CD4-positive, alpha-beta T cell treated with Interleukin-15 for 1 hour (primary cell): ENCODE measurements at places on chromosomes 2 and 18.

GRCh38 chr2:230453006-230453405 lies 37.0 kb downstream of the SP100 start:
- DNase-seq = no peak

DNA sequence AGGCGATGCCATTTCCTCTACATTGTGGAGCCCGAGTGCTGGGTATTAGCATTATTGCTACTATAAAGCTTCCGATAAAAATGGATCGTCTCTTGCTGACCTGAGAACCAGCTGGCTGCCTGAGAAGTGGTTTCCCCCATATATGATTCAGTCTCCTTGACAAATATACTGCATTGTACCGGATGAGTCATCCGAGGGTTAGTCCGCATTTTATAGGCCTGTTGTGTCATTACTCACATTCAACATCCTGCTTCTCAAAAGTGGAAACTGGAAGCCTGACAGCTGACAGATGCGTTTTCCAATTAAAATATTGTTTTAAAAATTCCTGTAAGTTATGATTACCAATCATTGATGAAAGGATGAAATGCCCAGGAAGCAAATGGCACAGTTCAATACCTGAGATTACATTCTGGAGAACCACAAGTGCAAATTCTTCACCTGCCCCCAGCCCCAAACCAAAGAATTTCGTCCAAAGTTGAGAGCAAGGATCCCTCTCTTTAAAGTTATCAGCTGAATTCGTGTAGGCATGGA lies 65.7 kb downstream of the SPRED2 start:
- peak; percentile 43 for DNase-seq

DNA sequence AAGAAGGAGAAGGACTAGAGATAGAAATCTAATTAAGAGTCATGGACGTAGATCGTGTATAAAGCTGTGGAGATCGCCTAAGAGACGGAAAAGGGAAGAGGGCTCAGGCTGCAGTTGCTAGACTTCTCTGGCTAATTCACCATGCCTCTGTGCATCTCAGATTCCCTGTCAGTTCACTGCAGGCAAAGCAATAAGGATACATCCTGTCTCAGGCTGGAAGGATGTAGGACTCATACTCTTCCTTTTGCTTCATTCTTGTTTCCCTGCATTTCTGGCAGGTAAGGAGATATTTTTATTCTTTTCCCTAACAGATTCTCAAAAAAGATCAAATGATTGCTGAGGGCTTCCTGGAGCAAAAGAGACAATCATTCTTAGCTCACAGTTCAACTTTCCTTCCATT lies 112.5 kb downstream of the AP1S3 start:
- DNase-seq = no peak

GRCh38 chr2:190913725-190914124 lies 33.1 kb downstream of the GLS start:
- DNase-seq = no peak

DNA sequence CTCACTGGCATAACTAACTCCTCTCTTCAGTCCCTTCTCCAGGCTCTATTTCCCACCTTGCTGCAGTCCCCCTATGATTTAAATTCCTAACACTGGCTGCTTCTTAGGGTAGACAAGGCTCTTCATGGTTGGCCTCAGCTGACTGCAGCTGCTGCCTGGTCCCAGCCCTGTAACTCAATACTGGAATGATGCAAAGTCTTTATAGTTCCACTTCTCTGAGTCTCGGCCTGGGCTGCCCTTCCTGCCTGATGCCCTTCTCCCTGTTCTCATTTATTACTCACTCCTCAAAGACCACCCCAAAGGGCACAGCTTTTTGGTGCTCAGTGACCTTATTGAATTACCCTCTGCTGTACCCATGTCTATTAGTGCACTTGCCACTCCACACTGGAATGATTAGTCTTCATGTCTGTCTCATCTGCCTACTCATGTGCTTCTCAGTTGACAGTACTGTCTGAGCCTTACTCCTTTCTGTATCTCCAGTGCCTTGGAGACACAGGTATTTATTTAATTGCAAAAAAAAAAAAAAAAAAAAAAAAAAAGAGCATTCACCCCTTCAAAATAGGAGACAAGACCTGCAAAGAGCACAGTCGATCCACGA lies 199.4 kb upstream of the REV1 start:
- DNase-seq = no peak

DNA sequence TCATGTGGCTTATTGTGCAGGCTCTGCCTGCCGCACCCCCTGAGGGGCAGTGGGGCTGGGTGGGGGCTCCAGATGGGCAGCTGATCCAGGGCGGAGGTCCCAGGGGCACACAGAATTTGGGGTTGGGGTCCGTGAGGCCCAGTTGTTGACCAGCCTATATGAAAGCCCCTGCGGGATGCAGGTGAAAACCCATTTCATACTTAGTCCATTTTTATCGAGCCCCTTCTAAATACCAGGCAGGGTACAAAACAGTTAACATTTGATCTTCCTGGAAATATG lies 30.6 kb downstream of the MYO7B start:
- no peak for DNase-seq

DNA sequence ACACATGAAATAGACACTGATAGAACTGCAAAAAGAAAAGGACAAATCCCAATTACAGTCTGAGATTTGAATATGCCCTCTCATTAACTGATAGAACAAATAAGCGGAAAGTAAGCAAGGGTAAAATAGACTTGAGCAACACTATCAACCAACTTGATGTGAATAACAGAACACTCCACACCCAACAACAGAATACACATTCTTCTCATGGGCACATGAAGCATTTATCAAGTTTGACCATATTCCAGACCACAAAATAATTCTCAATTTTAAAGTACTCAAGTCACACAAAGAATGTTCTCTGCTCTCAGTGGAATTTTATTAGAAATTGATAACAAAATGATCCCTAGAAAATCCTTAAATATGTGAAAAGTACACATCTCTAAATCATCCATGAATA lies 19.0 kb downstream of the ETAA1 start:
- no peak for DNase-seq

DNA sequence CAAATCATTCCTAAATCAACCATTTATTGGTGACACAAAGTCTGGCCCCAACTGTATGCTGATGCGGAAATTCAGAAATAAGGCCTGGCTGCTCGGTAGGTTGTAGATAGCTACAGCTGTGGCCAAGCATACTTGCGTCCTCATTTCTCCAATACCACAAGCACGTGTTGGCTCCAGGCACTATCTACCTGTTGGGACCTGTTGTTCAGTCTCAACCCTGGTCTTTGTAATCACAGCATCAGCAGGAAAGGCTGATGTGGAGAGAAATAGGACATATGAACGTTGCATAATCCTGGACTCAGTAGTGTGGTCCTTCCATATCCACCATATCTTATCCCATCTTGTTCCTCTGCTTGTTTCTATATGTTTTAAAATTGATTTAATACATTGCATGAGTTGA lies 212.6 kb downstream of the PMAIP1 start:
- DNase-seq = no peak

DNA sequence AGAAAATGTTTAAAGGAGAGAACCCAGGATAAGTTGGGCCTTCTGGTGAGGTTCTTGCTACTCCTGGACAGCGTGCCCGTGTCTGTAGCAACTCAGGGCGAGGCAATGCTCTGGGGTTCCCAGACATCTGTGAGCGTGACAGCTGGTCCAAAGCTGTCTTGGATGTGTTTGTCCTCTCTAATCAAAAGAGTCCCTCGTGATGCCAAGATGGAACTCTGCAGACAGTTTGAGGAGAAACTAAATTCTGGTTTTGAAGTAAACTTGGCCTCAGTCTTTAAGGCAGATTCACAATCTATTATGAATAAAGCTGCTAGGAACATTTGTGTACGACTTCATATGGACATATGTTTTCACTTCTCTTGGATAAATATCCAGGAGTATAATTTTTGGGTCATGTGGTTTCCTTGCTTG lies 47.3 kb downstream of the TMEM17 start:
- DNase-seq = no peak

DNA sequence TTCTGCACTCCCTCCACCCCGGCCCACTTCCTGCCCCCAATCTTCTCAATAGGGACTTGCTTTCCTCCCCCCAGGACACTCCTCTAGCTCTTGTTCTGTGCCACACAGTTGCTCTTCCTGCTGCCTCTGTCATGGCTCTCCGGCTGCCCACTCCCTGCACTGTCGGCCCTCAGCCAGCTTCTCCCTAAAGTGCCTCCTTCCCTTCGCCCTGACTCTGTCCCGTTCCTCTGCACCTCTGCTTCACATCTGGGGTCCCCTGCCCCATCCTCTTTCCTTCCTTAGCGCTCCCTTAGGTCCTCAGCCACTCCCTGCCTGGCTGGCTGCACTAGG lies 132.1 kb downstream of the CABLES1 start:
- DNase-seq = no peak

- no peak for DNase-seq
These were observed 276.5 kb downstream of the NBAS start for GRCh38 chr2:15284614-15285013.

GRCh38 chr2:218400167-218400929 lies 680 bp downstream of the CTDSP1 start:
- DNase-seq = peak; percentile 48

- DNase-seq = no peak
These were observed 69.8 kb downstream of the MAP3K20 start for GRCh38 chr2:173145454-173145853.

- DNase-seq = no peak
These were observed 187.4 kb downstream of the ARL4C start for GRCh38 chr2:234309431-234309830.

- no peak for DNase-seq
These were observed 89.4 kb upstream of the MAP2 start for GRCh38 chr2:209334188-209335017.

DNA sequence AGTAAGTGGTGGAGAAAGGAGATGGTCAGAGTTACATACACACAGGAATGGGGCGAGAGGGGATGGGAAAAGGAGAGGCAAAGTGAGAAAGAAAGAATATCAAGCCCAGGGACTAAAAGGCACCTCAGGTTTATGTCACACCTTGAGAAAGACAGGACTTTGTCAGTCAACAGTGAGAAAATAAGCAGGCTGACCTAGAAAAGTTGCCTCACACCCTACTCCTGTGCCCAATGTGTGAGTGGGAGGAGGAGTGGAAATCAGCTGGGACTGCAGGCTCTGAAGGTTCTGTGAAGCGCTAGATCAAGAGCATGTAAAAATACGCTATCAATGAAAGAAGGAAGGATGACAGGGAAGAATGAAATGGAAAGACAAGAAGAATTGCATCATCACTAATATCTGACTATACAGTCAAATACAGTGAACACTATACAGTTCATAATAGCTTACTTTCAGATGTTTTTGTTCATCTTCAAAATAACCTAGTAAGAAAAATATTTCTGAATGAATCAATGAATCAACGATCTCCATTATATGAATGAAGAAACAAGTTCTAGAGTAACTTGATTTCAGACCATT lies 10.7 kb downstream of the VPS54 start:
- DNase-seq = no peak

DNA sequence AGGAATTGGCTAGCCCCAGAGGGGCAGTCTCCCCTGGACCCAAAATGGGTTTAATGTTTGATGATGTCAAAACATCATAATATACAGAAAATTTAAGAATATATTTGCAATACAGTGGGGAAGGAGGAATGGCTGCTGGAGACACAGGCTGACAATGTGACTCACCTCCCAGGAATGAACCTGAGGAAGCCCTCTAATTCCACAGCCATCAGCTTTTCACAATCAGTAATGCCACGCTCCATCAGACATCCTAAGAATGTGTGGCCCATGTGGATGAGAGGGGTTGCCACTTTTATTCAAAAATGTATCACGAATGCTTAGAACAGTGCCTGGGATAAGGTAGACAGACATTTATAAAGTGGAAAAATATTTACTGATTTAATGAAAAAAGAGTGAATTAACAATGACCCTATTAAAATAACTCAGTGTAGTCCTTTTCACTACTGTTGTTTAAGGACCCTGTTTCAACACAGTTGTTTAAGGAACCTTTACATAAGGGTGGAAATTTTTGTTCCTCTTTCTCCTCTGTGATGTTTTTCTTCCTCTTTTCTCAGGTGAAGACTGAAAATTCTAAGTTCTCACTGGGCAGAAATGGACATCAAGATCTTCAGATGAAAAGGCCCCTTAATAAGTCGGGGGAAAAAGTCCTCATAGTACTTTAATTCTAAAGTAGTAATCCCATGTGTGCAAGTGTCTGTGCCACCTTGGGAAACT lies 17.5 kb upstream of the TMEM163 start:
- no peak for DNase-seq

GRCh38 chr2:74261204-74261864 lies 62.9 kb downstream of the MTHFD2 start:
- no peak for DNase-seq

- DNase-seq = no peak
These were observed 207.3 kb downstream of the HAUS1 start for GRCh38 chr18:46311491-46311890.

DNA sequence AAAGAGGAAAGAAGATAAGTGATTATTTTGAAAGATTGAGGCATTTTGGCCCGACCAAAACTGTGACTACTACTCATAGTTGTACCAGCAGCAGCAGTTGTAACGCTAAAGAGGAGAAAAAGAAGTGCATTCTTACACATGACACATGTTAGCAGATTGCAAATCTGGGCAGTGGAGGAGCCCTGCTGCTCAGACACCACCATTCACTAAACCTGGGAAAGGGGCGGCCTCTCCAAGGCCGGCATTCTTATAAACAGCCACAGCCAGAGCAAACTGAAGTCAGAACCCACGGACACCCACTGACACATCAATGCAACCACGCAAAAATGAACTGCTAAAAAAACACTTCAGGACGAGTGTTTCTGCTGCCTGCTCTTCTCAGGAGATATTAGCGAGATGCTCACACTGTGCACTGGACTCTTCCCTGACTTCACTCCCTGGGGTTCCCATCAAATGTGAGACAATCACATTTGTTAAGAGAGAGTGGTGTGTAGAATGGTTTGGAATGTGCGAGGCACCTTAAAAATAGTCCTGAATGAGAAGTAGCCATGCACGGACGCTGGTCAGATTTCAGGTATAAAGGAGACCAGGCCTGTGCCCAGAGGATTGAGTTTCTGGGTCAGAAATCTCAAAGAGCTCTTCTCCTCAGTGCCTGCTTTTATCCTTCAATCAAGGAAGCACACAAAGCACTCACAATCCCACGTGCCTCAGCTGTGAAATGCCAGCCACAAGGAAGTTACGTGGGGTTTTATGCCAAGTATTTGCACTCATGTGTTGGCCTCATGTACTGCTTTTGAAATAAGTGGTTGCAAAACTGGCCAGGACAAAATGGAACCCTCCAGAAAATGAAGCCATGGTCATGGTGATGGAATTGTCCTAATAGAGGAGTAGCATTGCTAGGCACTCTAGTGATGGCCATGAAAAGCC lies 83.4 kb downstream of the MTCL1 start:
- DNase-seq = no peak

DNA sequence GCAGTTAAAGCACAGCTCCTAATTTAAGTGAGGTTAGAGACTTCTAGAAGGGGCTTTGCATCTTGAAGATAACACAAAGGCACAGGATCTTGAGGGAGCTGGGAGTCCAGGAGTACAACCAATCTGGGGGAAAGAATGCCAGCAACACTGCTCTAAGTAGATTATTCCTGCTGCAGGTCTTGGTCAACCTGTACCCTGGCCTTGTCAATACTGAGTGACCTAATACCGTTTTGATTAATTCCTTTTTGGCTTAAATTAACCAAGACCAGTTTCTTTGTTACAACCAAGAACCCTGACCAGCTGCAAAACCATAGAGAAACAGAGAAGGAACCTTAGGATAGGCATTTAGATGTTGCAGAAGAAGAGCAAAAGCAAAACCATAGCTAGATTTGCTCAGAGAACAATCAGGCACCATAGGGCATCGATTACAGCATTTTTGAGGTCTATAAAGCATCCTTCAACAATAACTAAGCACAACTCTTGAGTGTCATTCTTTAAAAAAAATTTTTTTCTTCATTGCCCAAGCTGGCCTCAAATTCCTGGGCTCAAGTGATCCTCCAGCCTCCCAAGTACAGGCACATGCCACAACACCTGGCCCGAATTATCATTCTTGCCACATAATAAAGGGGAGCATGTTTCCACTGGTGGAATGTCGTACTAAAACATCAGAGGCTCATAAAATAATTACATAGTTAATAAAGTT lies 6.3 kb downstream of the STARD7 start:
- DNase-seq = no peak
